Natural killer cell (primary cell): ENCODE measurements at places on chromosomes 5 and 9. TPM values are rescaled to one million over a fixed set of nuclear protein-coding genes. Genes with fewer than 3 reads are reported as not detected.

CCDC112 gene
- 2.5 TPM for total RNA-seq

FCN2 gene
- total RNA-seq, result not detected

UIMC1 gene
- total RNA-seq, result 75.7 TPM

CCL27 gene
- total RNA-seq, result not detected

DNM1 gene
- 1.4 TPM for total RNA-seq

ADRB2 gene
- 60.7 TPM for total RNA-seq

FUBP3 gene
- 45.2 TPM for total RNA-seq

LCN9 gene
- not detected for total RNA-seq

IL33 gene
- total RNA-seq, result not detected

RARS1 gene
- 52.5 TPM for total RNA-seq

ELOVL7 gene
- total RNA-seq, result 2.6 TPM

DENND1A gene
- 37.6 TPM for total RNA-seq

FAM151B gene
- total RNA-seq, result 0.43 TPM

ABO gene
- 0.56 TPM for total RNA-seq

KCNN2 gene
- total RNA-seq, result not detected

PPWD1 gene
- total RNA-seq, result 77.0 TPM

PRR16 gene
- total RNA-seq, result not detected

LRRC26 gene
- not detected for total RNA-seq

CCDC152 gene
- total RNA-seq, result 4.0 TPM

PCDHGC5 gene
- total RNA-seq, result 0.97 TPM

LECT2 gene
- not detected for total RNA-seq

NPR3 gene
- not detected for total RNA-seq

NMUR2 gene
- total RNA-seq, result not detected

CMYA5 gene
- 0.93 TPM for total RNA-seq

MARVELD2 gene
- total RNA-seq, result not detected

FBXW2 gene
- 88.3 TPM for total RNA-seq

OTULINL gene
- total RNA-seq, result 33.0 TPM

SPINK4 gene
- not detected for total RNA-seq

CTNND2 gene
- total RNA-seq, result not detected

WDR31 gene
- 0.55 TPM for total RNA-seq

ROPN1L gene
- 5.2 TPM for total RNA-seq

PPP2R2B gene
- total RNA-seq, result 63.7 TPM

ARL14EPL gene
- not detected for total RNA-seq

NCS1 gene
- 1.5 TPM for total RNA-seq

MARCHF6 gene
- 164 TPM for total RNA-seq

PCDHGB3 gene
- total RNA-seq, result not detected

NR5A1 gene
- not detected for total RNA-seq

TUSC1 gene
- 0.58 TPM for total RNA-seq

PRRX2 gene
- total RNA-seq, result not detected

BRD8 gene
- total RNA-seq, result 36.5 TPM

SLC6A18 gene
- not detected for total RNA-seq

FIBCD1 gene
- total RNA-seq, result not detected

IFNA13 gene
- total RNA-seq, result not detected

TARS1 gene
- 74.8 TPM for total RNA-seq

FCN1 gene
- 22.7 TPM for total RNA-seq

MOB3B gene
- 0.30 TPM for total RNA-seq

TMEM174 gene
- not detected for total RNA-seq

CLIC3 gene
- total RNA-seq, result 286 TPM

FOXD4L4 gene
- total RNA-seq, result not detected

MARCOL gene
- total RNA-seq, result not detected

PJA2 gene
- total RNA-seq, result 90.8 TPM

CENPH gene
- 6.4 TPM for total RNA-seq

MVB12B gene
- total RNA-seq, result 13.0 TPM

GCNT4 gene
- 2.0 TPM for total RNA-seq
